HuH-7.5 (cell line): ENCODE measurements at places on chromosomes 13 and 19.

GRCh38 chr13:98285852-98286594 is 109.0 kb upstream of the RNF113B start:
- no peak for DNase-seq

DNA sequence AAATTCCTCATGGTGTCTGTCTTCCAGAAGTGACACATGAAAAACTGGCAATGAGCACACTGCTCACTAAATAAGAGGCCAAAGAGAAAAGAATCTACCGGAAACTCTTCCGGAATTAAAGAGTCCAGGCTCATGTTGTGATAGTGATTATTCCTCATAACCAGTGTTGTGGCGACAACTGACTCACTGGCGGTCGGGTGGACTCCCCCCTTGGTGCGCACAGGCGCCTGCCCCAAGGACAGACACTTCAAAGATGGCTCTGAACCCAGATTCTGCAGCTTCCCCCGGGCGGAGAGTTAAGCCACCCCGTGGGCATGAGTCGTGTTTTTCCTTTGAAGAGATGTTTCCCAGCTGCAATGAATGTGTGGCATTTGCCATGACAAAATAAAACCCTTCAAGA is 10.3 kb downstream of the IL17D start:
- no peak for DNase-seq

GRCh38 chr19:16417660-16418596 is 53.8 kb downstream of the EPS15L1 start:
- DNase-seq = peak; percentile 91

DNA sequence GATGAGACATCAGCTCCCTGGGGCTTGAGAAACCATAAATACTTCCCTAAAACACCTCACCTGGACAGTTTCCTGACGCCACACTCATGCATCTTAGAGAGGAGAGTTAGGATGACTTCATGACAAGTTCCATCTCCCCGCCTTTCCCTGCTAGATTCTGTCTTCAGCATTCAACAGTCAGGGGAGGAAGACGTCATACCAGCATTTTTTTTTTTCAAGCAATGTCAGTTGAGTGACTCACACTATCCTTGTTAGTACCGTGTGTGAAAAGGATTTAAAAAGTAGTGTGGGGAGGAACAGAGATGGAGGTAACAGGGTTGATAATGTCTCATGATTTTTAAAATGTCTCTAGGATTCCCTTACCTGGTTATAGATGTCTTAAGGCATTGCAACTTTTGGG is at the start of gene OR7D2:
OR7D2 (plus strand) TSS at position 79 of the 400 bp plus-strand sequence. CDS start 6,803 bp downstream, outside the sequence.
- DNase-seq = no peak

- DNase-seq = no peak
Measured at GRCh38 chr19:53224606-53225005, 30.1 kb downstream of the ZNF677 start.

DNA sequence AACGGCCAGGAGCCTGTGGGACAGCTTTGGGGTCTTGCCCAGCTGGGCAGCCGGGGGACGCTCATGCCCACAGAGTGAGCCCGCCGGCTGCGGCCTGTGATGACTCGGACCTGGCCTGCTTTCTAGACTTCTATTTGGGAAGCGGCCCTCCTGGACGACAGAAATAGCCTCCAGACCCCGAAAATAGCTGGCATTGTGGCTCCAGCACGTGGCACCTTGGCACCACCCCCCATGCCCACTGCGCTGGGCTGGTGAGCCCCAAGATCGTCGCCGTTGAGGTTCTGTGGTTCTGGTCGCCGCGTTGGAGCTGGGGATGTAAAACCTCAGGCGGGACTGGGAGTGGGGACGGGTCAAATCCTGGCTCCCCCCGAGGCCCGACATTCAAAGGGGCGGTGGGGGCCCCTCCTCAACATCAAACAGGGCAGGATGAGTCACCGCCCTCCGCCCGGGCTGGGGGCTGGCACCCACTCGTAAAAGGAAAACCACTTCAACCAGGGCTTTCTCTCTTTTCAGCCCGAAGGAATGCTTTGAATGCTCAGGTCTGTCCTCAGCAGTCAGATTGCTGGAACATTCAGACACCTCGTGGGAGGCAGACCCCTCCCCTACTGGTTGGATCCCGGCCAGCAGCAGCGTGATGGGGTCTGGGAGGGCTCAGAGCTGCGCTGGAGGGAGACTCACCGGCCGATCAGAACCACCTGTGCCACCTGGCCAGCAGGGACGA is 42.1 kb downstream of the GADD45B start:
- DNase-seq = no peak

DNA sequence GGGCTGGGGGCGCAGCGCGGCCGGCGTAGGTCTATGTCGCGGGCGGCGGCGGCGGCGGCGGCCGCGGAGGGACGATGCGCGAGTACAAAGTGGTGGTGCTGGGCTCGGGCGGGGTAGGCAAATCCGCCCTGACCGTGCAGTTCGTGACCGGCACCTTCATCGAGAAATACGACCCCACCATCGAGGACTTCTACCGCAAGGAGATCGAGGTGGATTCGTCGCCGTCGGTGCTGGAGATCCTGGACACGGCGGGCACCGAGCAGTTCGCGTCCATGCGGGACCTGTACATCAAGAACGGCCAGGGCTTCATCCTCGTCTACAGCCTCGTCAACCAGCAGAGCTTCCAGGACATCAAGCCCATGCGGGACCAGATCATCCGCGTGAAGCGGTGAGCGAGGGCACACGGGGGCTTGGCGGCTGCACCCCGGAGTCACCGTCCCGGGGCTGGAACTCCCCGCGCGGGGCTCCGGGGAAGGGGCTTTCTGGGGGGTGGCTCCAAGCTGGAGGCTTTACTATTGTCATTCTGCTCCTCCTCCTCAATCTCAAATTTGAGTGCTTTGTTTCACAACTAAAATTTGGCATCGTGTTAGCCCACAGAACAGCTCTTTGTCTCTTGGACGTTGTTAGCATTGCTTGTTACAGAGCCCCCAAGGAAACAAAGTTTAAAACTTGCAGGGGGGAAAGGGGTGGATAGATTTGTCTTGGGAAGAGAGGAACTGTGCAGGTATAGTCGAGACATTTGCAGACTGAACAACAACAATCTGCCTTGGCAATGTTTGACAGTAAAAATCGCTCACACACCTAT is 630 bp downstream of the RAP2A start:
- no peak for DNase-seq

GRCh38 chr13:25166306-25166705 is 5.8 kb downstream of the AMER2 start:
- DNase-seq = no peak

GRCh38 chr13:51432576-51432975 is 20.3 kb downstream of the INTS6 start:
- no peak for DNase-seq

GRCh38 chr13:34265046-34265679 is 447.2 kb downstream of the RFC3 start:
- no peak for DNase-seq
